ENCODE measurements at places on chromosomes 4 and X. TPM values are rescaled to one million over a fixed set of nuclear protein-coding genes. Genes with fewer than 3 reads are reported as not detected.

The CT45A3 gene
- not detected for polyA plus RNA-seq

The AMOT gene
- 42.2 TPM for polyA plus RNA-seq

The SATL1 gene
- polyA plus RNA-seq, result 2.1 TPM

The CPE gene
- 580 TPM for polyA plus RNA-seq

The S100P gene
- polyA plus RNA-seq, result 0.60 TPM

GRCh38 chr4:26106776-26107175 is 192.8 kb downstream of the SMIM20 start:
- no peaks in the 10 kb centered on the region for H3K4me1 ChIP-seq
- H3K27me3 ChIP-seq, result no peaks in the 10 kb centered on the region
- H3K4me3 ChIP-seq, result no peak overlapping the region
- no peak overlapping the region for H3K27ac ChIP-seq
- no peak for DNase-seq

DNA sequence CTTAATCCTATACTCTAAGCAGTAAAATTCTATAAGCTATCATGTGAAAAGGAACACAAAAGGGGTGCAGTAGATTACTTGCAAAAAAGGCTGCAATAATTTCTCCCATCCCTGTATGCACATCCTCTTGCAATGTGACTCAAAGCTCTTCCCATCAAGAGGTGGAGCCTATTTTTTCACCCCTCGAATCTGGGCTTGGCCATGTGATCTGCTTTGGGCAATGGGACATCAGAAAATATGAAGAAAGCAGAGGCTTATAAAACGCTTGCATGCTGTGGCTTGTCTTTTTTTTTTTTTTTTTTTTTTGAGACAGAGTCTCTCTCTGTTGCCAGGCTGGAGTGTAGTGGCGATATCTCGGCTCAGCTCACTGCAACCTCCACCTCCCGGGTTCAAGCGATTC is 33.0 kb downstream of the GEMIN8 start:
- H3K27ac ChIP-seq, result no peak overlapping the region
- no peaks in the 10 kb centered on the region for H3K4me1 ChIP-seq
- no peak overlapping the region for H3K4me3 ChIP-seq
- no peaks in the 10 kb centered on the region for H3K36me3 ChIP-seq
- no peak for DNase-seq

DNA sequence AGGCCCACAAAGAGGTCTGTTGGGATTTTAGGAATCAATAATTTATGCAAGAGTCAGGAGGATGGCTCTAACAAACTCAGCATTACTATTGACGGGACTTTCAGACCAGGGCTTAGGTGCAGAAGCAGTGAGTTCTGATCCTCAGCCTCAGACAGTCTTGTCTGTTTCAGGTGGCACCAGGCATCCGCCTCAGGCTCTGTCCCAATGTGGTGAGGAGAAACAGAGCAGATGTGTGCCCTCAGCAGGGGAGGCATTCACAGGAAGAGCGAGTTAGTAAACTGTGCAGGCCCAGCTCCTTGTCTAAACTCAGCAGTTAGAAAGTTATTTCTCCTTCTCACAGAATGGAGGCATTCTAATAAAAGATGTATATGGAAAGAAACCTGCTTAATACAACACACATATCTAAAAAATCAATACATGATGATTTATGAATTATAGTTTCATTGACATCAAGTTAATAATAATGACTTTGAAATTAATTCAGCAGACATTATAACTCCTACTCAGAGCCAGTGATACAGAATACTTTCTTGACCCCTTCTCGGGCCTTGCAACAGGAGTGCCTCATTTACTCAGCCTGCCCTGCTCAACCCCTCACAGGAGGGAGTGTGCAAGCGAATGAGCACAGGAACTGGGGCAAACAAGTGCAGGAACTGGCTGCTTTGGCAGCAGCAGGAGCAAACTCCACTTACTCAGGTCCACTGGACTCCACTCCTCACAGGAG is 202.8 kb upstream of the SMIM31 start:
- no peak overlapping the region for H3K27ac ChIP-seq
- H3K4me1 ChIP-seq, result no peaks in the 10 kb centered on the region
- no peaks in the 10 kb centered on the region for H3K36me3 ChIP-seq
- H3K27me3 ChIP-seq, result no peaks in the 10 kb centered on the region

GRCh38 chrX:18877469-18877868 is 106.4 kb downstream of the PHKA2 start:
- no peaks in the 10 kb centered on the region for H3K36me3 ChIP-seq
- no peak overlapping the region for H3K27ac ChIP-seq
- H3K27me3 ChIP-seq, result no peaks in the 10 kb centered on the region
- H3K4me3 ChIP-seq, result no peak overlapping the region

- H3K4me1 ChIP-seq, result peaks cover 33% of the 10 kb centered on the region
- H3K36me3 ChIP-seq, result no peaks in the 10 kb centered on the region
- H3K27ac ChIP-seq, result no peak overlapping the region
- peak overlapping the region; percentile 37 for H3K4me3 ChIP-seq
- H3K27me3 ChIP-seq, result peaks cover 99% of the 10 kb centered on the region
Observed at GRCh38 chr4:173509036-173510001, 20.7 kb downstream of the HAND2 start.

DNA sequence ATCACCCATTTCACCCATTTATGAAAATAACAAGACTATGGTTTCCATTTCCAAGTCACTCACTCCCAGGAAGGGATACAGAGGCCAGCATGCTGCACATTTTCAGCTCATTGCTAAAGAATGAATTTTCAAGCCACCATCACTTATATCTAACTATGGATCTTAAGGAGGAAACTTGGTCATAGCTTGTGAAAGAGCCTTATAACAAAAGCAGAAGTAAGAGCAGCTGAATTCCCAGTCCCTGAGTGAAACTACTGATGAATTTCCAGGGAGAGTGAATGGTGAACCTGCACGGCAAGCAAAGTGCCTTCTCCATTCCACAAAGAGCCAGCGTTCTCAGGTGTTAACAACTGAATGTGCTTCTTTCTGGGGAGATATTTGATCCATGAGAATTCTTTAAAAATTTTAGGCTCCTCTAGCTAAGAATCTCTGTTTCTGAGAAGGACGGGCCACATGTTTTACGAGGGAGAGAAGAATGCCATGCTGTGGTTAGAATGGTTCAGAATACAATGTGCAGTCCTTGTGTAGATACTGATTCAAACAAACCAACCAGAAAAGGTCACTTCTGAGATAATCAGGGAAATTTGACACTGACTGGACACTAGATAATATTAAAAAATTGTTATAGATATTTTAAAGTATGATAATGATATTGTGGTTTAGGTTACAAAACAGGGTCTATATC is 24.0 kb downstream of the BTC start:
- no peak for DNase-seq
- no peak overlapping the region for H3K4me3 ChIP-seq
- H3K27me3 ChIP-seq, result no peaks in the 10 kb centered on the region
- H3K4me1 ChIP-seq, result no peaks in the 10 kb centered on the region

DNA sequence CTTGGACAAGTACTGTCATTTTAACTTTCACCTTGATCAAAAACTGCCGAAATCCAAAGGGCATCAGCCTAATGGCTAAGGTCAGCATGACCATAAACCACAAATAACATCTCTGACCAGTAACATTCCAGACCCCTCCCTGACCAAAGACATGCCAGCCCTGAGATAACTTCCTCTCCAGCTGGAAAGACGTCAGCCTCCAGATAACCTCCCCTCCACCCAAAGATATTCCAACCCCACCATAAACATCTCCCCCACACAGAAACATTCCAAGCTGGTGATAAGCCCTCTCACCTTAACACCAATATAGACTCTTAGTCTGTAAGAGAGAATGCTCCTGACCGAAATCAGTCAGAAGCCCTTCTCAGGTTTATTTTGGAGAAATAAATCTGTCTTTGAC is 7.4 kb downstream of the PPP1R2C start:
- H3K4me3 ChIP-seq, result no peak overlapping the region
- peaks cover 2% of the 10 kb centered on the region for H3K27me3 ChIP-seq
- H3K27ac ChIP-seq, result no peak overlapping the region
- no peak for DNase-seq
- H3K36me3 ChIP-seq, result no peaks in the 10 kb centered on the region
- H3K4me1 ChIP-seq, result no peaks in the 10 kb centered on the region

DNA sequence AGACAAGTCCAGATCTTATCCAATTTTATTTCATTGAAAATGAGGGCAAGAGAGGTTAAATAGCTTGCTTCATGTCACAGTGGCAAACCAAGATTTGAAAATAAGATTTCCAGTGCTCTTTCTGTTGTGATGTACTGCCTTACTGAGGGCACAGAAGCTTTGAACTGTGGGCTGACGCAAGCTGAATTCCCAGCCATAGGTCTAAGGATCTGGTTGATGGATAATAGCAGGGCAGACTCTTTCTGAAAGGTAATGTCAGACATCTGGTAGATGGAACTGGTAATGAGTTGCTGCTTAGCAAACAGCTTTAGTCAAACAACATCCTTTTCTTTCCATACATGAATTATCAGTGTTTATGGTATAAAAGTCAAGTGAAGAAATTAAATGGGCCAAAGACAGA is 193.9 kb upstream of the RASGEF1B start:
- H3K4me3 ChIP-seq, result no peak overlapping the region
- no peak for DNase-seq
- no peaks in the 10 kb centered on the region for H3K36me3 ChIP-seq
- H3K27ac ChIP-seq, result no peak overlapping the region
- no peaks in the 10 kb centered on the region for H3K4me1 ChIP-seq
- H3K27me3 ChIP-seq, result no peaks in the 10 kb centered on the region

GRCh38 chr4:9146967-9147366 is 23.2 kb upstream of the FAM90A26 start:
- no peak overlapping the region for H3K4me3 ChIP-seq
- H3K27ac ChIP-seq, result no peak overlapping the region
- no peaks in the 10 kb centered on the region for H3K4me1 ChIP-seq
- no peaks in the 10 kb centered on the region for H3K27me3 ChIP-seq

GRCh38 chr4:99166544-99166943 is 22.4 kb upstream of the ADH4 start:
- no peak overlapping the region for H3K4me3 ChIP-seq
- H3K36me3 ChIP-seq, result no peaks in the 10 kb centered on the region
- no peak overlapping the region for H3K27ac ChIP-seq
- H3K4me1 ChIP-seq, result no peaks in the 10 kb centered on the region
- H3K27me3 ChIP-seq, result no peaks in the 10 kb centered on the region

DNA sequence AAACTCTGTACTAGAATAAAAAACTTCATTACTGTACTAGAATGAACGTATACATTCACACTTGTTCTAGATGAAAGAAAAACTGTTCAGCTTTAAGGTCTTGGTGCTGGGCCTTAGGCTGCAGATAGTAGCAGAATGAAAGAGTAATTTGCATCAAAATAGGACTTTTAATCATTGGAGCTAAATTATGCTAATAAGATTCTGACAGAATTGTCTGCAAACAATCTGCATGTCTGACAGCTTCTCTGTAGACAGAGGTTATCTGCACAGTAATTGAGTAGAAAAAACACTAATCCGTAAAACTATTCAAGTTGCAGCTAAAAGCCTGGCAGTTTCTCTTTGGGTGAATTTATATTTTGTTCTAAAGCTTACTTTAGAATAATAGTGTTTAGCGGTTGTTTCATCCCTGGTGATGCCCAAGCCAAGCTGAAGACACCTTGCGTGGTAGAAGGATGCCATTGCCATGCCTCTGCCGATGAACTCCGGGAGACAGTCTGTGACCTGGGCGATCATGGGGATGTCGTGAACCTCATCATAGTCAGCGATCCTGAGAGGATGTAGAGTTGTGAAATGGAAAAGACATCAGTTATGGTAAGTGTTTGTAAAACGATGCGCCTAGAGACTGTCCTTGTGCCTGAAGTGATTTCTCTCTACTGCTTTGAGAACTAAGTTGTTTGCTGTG is 25.3 kb downstream of the LRP2BP start:
- H3K4me1 ChIP-seq, result no peaks in the 10 kb centered on the region

DNA sequence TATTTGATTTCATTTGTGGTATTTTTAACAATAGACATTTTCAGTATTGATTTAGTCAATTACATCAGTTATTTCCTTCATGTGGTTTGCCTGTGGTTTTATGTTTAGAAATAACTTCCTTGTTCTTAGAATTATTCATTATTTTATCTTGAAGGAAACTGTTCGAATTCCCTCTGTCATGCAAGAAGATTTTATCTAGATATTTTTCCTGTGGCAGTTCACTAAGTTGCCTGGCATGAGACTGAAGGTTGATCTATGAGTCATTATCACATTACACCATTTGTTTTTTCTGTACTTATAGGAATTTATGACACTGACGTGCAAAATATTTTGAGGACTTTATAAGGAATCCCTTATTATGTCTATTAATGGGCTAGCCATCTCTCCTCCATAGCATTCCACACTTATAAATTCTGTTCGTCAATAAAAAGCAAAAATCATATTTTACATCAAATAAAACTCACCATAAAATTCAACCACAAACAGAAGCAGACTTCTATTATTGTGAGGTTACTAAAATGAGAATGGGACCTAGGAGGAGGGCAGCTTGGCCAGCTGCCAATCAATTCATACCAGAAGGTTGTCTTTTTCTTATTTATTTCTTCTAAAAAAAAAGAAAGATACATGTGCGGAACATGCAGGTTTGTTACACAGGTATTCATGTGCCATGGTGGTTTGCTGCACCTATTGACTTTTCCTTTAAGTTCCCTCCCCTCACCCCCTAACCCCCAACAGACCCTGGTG is 179.0 kb downstream of the KCNIP4 start:
- DNase-seq, result no peak
- no peaks in the 10 kb centered on the region for H3K27me3 ChIP-seq
- H3K4me1 ChIP-seq, result no peaks in the 10 kb centered on the region
- H3K27ac ChIP-seq, result no peak overlapping the region
- no peak overlapping the region for H3K4me3 ChIP-seq

GRCh38 chrX:97132664-97133415 is 249.1 kb downstream of the RPA4 start:
- no peak overlapping the region for H3K27ac ChIP-seq
- peaks cover 2% of the 10 kb centered on the region for H3K27me3 ChIP-seq
- DNase-seq, result no peak
- no peaks in the 10 kb centered on the region for H3K4me1 ChIP-seq
- no peaks in the 10 kb centered on the region for H3K36me3 ChIP-seq

DNA sequence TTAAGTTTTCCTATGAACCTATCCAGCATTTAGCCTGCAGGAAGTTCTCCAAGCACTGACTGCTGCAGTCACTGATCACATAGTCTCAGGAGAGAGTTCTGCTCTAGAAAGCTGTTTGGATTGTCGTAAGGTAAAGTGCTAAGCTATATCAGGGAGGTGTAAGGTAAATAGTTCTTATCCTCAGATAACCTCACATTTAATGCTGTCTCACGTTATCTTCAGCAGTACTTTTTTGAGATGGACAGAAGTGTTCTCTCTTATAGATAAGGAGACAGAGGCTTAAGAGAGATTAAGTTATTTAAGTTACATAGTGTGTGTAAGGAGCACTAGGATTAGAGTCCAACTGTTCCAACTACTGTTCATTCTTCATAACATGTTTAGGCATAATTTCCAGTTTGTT is 77.9 kb downstream of the STIM2 start:
- H3K27me3 ChIP-seq, result no peaks in the 10 kb centered on the region
- H3K4me1 ChIP-seq, result no peaks in the 10 kb centered on the region
- no peak overlapping the region for H3K4me3 ChIP-seq
- no peak overlapping the region for H3K27ac ChIP-seq

GRCh38 chr4:2478229-2478628 is 9.3 kb downstream of the RNF4 start:
- H3K27ac ChIP-seq, result no peak overlapping the region
- no peak overlapping the region for H3K4me3 ChIP-seq
- H3K4me1 ChIP-seq, result peaks cover 12% of the 10 kb centered on the region
- H3K27me3 ChIP-seq, result no peaks in the 10 kb centered on the region
- DNase-seq, result no peak

- no peaks in the 10 kb centered on the region for H3K4me1 ChIP-seq
- H3K36me3 ChIP-seq, result no peaks in the 10 kb centered on the region
- H3K4me3 ChIP-seq, result no peak overlapping the region
- no peak for DNase-seq
- H3K27me3 ChIP-seq, result no peaks in the 10 kb centered on the region
Observed at GRCh38 chr4:5322321-5322720, 271.0 kb downstream of the STK32B start.

All from spinal cord (tissue), 10 donors.